ENCODE measurements at places on chromosomes 12 and 14. TPM values are rescaled to one million over a fixed set of nuclear protein-coding genes. Genes with fewer than 3 reads are reported as not detected.

DNA sequence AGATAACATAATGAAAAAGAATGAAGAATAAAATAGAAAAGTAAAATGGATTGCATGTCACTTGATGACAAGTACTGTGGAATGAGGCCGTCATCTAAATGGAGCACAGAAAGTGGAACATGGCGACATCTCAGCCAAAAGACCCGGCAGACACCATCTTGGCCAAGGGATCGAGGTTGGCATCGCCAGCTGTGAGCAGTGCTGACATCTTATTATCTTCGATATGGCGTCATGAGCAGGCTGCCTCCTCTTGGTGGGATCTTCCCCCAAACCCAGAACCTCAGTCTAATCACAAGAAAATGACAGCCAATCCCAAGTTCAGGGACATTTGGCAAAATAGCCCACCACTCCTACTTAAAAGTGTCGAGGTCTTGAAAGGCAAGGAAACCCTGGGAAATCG, 15.1 kb downstream of the SERPINA5 start:
- no peaks in the 10 kb centered on the region for H3K36me3 ChIP-seq
- no peak overlapping the region for H3K4me3 ChIP-seq
- H3K4me1 ChIP-seq = no peaks in the 10 kb centered on the region
- DNase-seq = no peak

DNA sequence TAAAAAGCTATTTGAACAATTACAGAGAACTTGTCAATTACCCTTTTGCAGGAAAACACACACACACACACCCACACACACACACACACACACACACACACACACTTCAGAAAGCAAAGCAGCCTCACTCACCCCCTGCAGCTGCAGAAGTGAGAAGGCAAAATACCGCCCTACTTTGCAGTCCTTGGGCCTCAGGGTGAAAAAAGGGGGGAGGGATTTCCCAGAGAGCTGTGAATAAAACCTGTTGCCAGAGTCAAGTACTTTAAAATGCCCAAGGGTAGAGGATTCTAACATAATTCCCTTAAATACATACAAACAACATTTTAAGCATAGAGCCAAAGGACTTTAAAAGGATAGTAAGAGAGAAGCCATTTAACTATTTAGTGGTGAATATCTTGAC, 285.9 kb downstream of the MDGA2 start:
- H3K4me1 ChIP-seq = no peaks in the 10 kb centered on the region
- no peak overlapping the region for H3K27ac ChIP-seq
- no peaks in the 10 kb centered on the region for H3K27me3 ChIP-seq
- H3K36me3 ChIP-seq = no peaks in the 10 kb centered on the region

The OR10A7 gene
- polyA plus RNA-seq = not detected

GRCh38 chr12:97169889-97170567, 263.0 kb downstream of the NEDD1 start:
- no peaks in the 10 kb centered on the region for H3K27me3 ChIP-seq
- no peaks in the 10 kb centered on the region for H3K4me1 ChIP-seq
- no peak overlapping the region for H3K27ac ChIP-seq
- H3K36me3 ChIP-seq = no peaks in the 10 kb centered on the region
- no peak overlapping the region for H3K4me3 ChIP-seq

DNA sequence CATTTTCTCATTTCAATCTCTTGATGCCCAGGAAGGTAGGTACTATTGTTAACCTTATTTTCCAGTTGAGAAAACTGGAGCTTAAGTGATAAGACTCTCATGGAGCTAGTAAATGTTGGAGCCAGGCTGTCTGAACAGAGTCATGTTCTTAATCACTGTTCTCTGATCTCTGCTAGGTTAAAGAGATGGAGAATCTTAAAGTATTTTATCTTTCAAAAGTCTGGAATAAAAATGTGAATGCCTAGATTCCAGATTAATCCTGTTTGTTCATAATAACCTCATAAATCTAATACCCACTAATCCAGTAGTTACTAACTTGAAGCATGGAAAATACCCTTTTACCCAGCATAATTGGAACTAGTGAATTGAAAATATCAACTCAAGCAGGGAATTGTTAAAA, 341.0 kb upstream of the RGS6 start:
- no peak for DNase-seq
- H3K4me3 ChIP-seq = no peak overlapping the region
- no peaks in the 10 kb centered on the region for H3K27me3 ChIP-seq
- H3K4me1 ChIP-seq = peaks cover 24% of the 10 kb centered on the region

GRCh38 chr14:54117924-54118323, 161.3 kb upstream of the BMP4 start:
- no peaks in the 10 kb centered on the region for H3K27me3 ChIP-seq
- DNase-seq = no peak

The LRR1 gene
- 13.0 TPM for polyA plus RNA-seq

GRCh38 chr14:38855513-38855912, 247.5 kb downstream of the SEC23A start:
- H3K4me1 ChIP-seq = no peaks in the 10 kb centered on the region
- H3K27me3 ChIP-seq = no peaks in the 10 kb centered on the region
- H3K4me3 ChIP-seq = no peak overlapping the region
- no peak for DNase-seq

The MYF5 gene
- polyA plus RNA-seq = not detected

The BORCS5 gene
- 22.0 TPM for polyA plus RNA-seq

DNA sequence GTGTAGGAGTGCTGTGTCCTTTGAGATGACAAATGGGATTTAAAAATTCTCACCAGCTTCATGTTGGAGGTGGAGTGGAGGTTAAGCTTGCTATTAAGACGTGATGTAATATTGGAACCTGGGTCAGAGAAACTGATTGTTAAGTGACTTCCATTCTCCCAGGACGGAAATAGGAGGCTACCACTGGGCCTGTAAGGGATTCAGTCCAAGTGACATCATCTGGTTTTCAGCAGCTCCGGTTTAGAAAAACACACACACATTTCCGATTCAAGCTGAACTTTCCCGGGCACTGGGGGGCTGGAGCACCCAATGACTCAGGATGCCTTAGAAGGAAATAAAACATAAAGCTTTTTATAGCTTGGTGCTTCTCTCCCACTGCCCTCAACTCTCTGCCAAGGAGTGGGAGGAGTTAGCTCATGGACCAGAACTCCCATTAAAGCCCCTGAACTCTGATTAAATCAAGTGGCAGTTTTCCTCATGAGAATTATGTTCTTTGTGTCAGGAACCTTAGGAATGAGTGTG, 12.4 kb downstream of the CALM1 start:
- DNase-seq = no peak
- H3K4me1 ChIP-seq = no peaks in the 10 kb centered on the region
- H3K36me3 ChIP-seq = peaks cover 25% of the 10 kb centered on the region
- no peaks in the 10 kb centered on the region for H3K27me3 ChIP-seq

GRCh38 chr14:51202914-51203665, 37.0 kb upstream of the TMX1 start:
- no peaks in the 10 kb centered on the region for H3K27me3 ChIP-seq
- H3K4me1 ChIP-seq = no peaks in the 10 kb centered on the region
- H3K4me3 ChIP-seq = no peak overlapping the region
- H3K27ac ChIP-seq = no peak overlapping the region

DNA sequence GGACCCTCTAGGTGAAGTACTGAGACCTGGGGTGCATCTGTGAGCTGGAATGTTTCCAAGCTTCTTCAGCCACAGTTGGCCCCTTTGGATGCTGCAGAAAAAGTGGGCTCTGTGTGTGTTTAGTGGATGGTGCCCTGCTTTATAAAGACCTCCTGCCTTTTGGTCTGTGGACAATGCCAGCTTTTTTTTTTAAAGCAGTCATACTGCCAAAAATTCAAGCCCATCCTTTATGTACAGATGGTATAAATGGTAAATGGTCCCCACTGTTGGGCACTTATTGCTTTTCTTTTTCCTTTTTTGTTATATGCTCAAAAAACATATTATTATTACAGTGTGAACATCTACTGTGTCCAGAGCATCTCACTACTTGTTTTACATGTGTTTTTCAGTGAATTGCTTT, 81.1 kb downstream of the SMOC1 start:
- DNase-seq = no peak
- H3K27me3 ChIP-seq = no peaks in the 10 kb centered on the region
- H3K4me3 ChIP-seq = no peak overlapping the region
- H3K27ac ChIP-seq = no peak overlapping the region
- H3K36me3 ChIP-seq = no peaks in the 10 kb centered on the region

The PARP11 gene
- 9.3 TPM for polyA plus RNA-seq

The SYNDIG1L gene
- polyA plus RNA-seq = not detected

The DCAF11 gene
- polyA plus RNA-seq = 83.9 TPM

The KLRD1 gene
- polyA plus RNA-seq = 177 TPM

GRCh38 chr12:78666584-78666983, 198.0 kb upstream of the SYT1 start:
- no peaks in the 10 kb centered on the region for H3K27me3 ChIP-seq
- H3K36me3 ChIP-seq = no peaks in the 10 kb centered on the region
- no peaks in the 10 kb centered on the region for H3K4me1 ChIP-seq
- H3K27ac ChIP-seq = no peak overlapping the region
